NCI-H1694 (cell line): ENCODE measurements at places on chromosomes 7 and 10.

DNA sequence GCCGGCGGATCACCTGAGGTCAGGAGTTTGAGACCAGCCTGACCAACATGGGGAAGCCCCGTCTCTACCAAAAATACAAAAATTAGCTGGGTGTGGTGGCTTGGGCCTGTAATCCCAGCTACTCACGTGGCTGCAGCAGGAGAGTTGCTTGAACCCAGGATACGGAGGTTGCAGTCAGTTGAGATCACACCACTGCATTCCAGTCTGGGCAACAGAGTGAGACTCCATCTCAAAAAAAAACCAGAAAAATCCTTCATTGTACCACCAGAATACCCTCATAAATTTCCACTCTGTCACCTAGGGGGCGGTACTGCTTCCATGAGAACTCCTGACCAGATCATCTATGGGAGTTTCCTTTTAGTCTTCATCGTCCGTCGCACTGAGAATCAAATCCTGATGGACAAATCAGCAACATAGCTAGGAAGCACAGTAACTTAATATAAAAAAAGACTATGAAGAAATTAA is 225.8 kb upstream of the KLF14 start:
- DNase-seq, result no peak

DNA sequence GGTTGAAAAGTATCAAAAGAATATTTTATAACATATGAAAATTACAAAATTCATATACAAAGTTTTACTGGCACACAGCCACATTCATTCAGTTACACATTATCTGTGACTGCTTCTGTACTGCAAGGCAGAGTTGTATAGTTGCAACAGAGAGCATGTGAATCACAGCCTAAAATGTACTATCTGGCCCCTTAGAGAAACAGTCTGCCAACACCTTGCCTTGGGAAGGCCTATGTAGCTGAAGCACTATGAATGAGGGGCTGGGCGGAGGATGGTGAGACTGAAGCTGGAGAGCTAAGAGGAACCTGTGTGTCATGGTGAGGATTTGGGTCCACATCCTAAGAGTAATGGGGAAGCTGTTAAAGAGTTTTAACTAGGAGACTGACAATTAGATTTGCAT is 35.7 kb downstream of the PDZD8 start:
- no peak for DNase-seq

- no peak for DNase-seq
Measured at GRCh38 chr10:88270871-88271713, 312.0 kb downstream of the RNLS start.

GRCh38 chr7:76506081-76506440 is 4.3 kb upstream of the UPK3B start:
- no peak for DNase-seq

GRCh38 chr10:69807696-69808095 is 6.0 kb downstream of the COL13A1 start:
- DNase-seq, result no peak

DNA sequence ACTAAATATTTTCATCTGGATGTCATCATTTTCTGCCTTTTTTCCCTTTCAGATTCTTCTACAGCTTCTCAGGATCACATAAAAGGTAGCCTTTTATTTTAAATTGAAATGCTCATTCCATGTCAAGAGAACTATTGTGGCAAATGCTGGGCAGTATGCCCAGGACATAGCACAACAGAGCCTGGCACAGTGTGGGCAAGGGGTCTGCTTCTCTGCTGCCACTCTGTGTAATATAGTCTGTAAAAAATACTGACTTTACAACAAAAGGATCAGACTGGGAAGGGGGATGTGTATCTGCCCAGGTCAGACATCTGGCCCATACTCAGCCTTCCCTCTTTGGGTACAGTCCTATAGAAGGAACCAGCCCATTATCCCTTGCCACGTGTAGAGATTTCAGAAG is 62.7 kb downstream of the CUZD1 start:
- no peak for DNase-seq

GRCh38 chr7:131152766-131153165 is 174.9 kb upstream of the MKLN1 start:
- no peak for DNase-seq

DNA sequence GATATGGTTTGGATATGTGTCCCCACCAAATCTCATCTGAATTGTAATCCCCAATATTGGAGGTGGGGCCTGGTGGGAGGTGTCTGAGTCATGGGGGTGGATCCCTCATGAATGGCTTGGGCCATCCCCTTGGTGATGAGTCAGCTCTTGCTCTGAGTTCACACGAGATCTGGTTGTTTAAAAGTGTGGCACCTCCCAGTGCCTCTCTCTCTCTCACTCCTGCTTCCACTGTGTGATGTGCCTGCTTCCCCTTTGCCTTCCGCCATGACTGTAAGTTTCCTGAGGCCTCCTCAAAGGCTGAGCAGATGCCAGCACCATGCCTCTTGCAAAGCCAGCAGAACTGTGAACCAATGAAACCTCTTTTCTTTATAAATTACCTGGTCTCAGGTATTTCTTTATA is 4.8 kb upstream of the GCK start:
- DNase-seq, result no peak

GRCh38 chr10:61452151-61452651 is 980 bp downstream of the TMEM26 start:
- DNase-seq, result no peak

DNA sequence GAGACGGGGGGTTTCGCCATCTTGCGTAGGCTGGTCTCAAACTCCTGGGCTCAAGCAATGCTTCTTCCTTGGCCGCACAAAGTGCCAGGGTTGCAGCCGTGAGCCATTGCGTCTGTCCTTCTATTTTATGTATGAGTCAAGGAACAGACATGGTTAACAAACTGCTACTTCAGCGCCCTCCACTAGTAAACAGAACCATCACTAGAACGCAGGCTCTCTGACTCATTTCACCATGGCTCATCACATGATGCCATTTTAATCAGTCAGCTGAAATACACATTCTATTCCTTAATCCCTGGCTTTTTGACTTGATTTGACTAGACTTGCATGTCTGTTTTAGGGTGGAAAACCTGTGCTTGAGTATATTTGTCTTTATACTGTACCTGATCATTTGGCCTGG is 41.3 kb downstream of the CELF2 start:
- no peak for DNase-seq

DNA sequence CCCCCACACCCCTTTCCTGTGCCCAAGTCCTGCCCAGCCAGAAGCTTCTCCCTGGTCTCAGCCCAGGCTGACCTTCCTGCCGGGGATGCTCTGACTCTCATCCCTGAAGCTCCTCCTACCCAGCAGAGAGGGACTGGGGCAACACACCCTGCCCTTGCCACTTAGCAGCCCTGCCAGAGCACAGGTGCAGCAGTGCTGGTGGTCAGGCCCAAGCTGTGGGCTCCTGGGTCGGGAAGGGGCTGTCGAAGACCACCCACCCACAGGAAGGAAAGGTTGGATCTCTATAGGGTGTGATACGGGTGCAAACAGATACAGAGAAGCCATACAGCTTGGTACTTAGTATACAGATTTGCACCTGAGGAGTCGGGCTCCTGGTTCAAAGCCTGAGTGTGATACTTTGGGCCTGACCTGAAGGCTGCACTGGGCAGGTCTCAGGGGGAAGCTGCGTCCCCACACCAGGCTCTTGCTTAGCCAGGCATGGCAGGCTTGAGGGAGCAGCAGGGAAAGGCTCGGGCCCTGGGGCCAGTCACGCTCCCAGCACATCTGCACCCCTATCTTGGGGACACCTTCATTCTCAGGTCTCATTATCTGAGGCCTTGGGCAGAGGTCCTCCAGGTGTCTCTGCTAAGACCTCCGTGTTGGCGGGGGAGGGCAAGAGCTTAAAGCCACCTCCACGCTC is 47.3 kb downstream of the TCERG1L start:
- no peak for DNase-seq

- DNase-seq, result no peak
Measured at GRCh38 chr10:86654411-86655172, at the start of gene OPN4. TSS of gene OPN4 (plus strand) at chr10:86654547. CDS start at chr10:86654784, 237 bp downstream.

- DNase-seq, result no peak
Measured at GRCh38 chr7:77199013-77199966, at the start of gene FGL2. TSS of gene FGL2 (minus strand) at chr7:77199819. CDS start at chr7:77199793, 26 bp downstream.

DNA sequence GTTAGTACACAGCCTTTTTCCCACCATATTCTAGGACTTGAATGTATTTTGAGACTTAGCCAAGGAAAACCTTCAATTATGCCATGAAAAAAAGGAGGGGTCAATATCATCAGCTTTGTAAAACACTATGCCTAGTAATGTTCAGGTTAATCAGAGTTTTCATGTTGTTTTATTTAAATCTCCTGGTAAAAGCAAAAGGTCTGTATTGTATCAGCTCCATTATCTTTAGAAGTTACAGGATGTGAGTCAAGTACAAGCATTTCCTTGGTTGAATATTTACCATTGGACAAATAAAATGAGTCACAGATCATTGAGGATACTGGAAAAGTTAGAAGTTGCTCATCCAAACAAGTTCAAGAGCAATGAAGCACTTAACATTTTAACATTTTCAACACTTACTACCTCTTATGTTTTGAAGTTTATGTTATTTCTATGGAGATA is 89.9 kb upstream of the CAPZA2 start:
- DNase-seq, result no peak

GRCh38 chr10:11304906-11305585 is 287.4 kb downstream of the CELF2 start:
- DNase-seq, result no peak

- no peak for DNase-seq
Measured at GRCh38 chr10:92544296-92544695, 29.6 kb downstream of the IDE start.

GRCh38 chr7:142389544-142389943 is 131.7 kb upstream of the PRSS58 start:
- DNase-seq, result no peak

DNA sequence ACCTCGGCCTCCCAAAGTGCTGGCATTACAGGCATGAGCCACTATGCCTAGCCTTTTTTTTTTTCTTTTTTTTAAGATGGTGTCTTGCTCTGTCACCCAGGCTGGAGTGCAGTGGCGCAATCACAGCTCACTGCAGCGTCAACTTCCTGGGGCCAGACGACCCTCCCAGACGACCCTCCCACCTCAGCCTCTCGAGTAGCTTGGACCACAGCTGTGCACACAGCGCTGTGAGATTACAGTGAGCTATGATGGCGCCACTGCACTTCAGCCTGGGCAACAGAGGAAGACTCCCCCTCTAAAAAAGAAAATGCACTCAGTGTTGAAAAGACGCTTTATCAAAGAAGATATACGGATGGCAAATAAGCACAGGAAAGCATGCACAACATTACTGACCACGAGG is 16.5 kb upstream of the WIPI2 start:
- no peak for DNase-seq

DNA sequence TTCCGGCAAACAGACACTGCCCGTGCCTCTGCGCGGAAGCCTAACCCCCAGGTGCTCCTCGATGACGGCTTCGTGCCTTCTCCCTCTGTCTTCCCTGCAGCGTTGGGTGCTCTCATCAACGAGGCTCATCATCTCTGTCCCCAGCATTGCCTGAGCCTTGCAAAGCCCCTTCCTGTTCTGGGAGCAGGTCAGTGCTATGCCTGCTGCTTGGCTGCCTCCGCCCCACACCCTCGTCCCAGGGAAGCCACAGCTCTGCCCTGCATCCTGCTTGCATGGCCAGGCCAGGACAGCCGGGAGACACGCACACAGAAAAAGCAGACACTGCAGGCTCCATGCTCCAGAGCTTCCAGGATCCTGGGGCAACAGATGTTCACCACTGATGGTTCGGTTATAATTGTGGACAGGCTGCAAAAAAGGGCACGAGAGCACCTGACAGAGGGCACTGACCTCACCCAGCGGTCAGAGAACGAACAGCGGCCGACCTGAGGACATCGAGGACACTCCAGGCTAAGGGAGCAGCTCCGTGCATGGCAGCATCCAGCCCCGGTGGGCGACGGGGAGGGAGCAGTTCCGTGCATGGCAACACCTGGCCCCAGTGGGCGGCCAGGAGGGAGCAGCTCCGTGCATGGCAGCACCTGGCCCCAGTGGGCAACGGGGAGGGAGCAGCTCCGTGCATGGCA is 265.5 kb downstream of the PTPRN2 start:
- no peak for DNase-seq

DNA sequence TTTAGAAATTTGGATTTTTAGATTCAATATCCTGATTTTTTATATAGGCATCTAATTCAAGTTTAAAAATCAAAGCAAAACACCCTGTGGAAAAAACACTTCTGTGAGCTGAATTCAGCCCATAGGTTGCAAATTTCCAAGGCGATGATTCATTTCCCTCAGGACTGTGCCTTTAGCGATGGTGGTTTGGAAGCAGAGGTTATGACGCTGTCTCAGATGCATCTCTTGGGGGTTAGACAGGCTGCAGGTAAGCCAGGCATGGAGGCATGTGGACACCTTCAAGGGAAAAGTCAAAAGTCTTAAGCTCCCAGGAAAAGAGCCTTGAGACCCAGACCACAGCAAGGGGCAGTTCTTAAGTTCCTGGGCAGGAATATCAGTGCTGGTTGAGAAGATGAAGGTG is 9.5 kb upstream of the FRA10AC1 start:
- no peak for DNase-seq
